B cell (primary cell): ENCODE measurements at places on chromosomes 13 and 19. TPM values are rescaled to one million over a fixed set of nuclear protein-coding genes. Genes with fewer than 3 reads are reported as not detected.

CEACAM4 gene
- not detected in 2 replicates for total RNA-seq

GRCh38 chr19:35107545-35107944 lies 8.1 kb upstream of the FXYD3 start:
- DNase-seq = no peak
- no peaks in the 10 kb centered on the region for H3K4me1 ChIP-seq
- H3K27me3 ChIP-seq = no peaks in the 10 kb centered on the region
- H3K36me3 ChIP-seq = no peaks in the 10 kb centered on the region

TMEM238 gene
- 4.3 and 4.7 TPM in 2 replicates for total RNA-seq

GRCh38 chr13:49806126-49806536 lies 13.6 kb upstream of the KPNA3 start:
- DNase-seq = no peak
- no peak overlapping the region for H3K4me3 ChIP-seq
- H3K27ac ChIP-seq = no peak overlapping the region
- no peaks in the 10 kb centered on the region for H3K27me3 ChIP-seq
- no peaks in the 10 kb centered on the region for H3K36me3 ChIP-seq
- H3K4me1 ChIP-seq = no peaks in the 10 kb centered on the region

DNA sequence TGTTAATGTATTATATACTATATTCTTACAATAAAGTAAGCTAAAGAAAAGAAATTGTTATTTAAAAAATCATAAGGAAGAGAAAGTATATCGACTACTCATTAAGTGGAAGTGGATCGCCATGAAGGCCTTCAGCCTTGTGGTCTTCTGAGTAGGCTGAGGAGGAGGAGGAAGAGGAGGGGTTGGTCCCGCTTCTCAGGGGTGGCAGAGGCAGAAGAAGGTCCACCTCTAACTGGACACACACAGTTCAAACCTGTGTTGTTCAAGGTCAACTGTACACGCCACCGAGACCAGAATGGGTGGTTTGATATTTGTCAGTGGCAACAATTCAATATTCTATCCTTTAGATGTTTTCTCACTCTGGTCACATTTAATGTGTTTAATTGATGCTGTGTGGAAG lies 67.2 kb downstream of the ALOX5AP start:
- H3K27ac ChIP-seq = no peak overlapping the region
- no peak for DNase-seq
- H3K27me3 ChIP-seq = no peaks in the 10 kb centered on the region
- no peak overlapping the region for H3K4me3 ChIP-seq

TMEM143 gene
- total RNA-seq = 30.0 and 34.5 TPM in 2 replicates

DNA sequence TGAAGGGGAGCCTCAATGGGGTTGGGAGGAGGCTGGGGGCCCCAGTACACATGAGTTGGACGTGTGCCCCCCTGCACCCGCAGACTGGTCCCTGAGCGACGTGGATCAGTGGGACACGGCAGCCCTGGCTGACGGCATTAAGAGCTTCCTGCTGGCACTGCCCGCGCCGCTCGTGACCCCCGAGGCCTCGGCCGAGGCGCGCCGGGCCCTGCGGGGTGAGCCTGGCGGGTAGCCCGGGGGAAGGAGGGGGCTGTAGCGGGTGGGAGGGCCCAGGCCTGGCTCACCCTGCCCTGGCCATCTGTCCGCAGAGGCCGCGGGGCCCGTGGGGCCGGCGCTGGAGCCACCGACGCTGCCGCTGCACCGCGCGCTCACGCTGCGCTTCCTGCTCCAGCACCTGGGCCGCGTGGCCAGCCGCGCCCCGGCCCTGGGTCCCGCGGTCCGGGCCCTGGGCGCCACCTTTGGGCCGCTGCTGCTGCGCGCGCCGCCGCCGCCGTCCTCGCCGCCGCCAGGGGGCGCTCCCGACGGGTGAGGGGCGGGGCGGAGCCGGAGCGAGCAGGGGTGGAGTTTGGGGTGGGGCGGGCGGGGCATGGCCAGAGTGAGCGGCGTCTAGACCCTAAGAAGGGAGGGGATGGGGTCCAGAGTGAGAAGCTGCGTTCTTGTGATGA lies 8.1 kb downstream of the PIK3R2 start:
- peaks cover 19% of the 10 kb centered on the region for H3K36me3 ChIP-seq
- DNase-seq = peak; percentile 90
- no peak overlapping the region for H3K27ac ChIP-seq
- H3K27me3 ChIP-seq = no peaks in the 10 kb centered on the region

CD22 gene
- total RNA-seq = 692 and 698 TPM in 2 replicates

DNA sequence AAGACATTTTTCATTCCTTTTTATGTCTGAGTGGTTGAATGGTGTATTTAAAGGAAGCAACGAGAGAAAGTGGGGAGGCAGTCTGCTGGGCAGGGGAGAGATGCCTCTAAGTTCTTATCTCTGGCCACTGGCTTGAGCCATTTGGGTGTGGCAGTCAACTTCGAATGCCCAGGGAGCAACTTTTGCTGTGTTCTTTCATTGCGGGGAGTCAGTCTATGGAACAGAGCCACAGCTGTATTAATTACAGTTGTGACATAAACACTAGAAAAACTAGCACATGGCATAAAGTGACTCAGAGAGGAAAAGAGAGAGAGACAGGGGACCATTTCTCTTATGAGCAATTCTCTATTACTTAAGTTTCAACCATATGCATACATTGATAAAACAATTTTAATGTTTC lies 40.4 kb upstream of the PDCD5 start:
- DNase-seq = no peak
- no peaks in the 10 kb centered on the region for H3K27me3 ChIP-seq
- no peak overlapping the region for H3K27ac ChIP-seq
- H3K4me3 ChIP-seq = no peak overlapping the region
- no peaks in the 10 kb centered on the region for H3K36me3 ChIP-seq
- H3K4me1 ChIP-seq = no peaks in the 10 kb centered on the region

DNA sequence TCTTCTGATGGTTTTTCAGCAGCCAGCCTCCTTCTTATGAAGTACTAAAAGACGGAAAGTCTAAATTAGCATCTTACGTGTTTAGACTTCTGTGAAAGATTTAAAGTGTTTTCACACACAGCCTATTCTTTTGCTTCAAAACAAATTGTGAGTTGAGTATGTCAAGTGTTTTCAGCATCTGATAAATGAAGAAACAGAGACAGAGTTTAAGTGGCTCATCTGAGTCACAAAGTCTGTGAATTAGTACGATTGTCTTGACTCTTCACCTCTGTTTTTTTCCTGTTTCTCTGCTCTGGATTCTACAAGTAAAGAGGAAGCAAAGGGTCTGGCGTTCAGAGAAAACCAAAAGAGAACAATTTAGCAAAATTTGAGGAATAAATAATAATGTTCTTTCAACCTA lies 116.4 kb downstream of the FRY start:
- H3K27me3 ChIP-seq = no peaks in the 10 kb centered on the region
- H3K4me3 ChIP-seq = no peak overlapping the region
- DNase-seq = no peak

- no peaks in the 10 kb centered on the region for H3K4me1 ChIP-seq
- H3K27ac ChIP-seq = no peak overlapping the region
- DNase-seq = no peak
- H3K27me3 ChIP-seq = no peaks in the 10 kb centered on the region
- no peak overlapping the region for H3K4me3 ChIP-seq
These were observed 880.6 kb upstream of the GPC6 start for GRCh38 chr13:92346046-92346445.

GRCh38 chr13:91955546-91956355 lies 557.3 kb downstream of the GPC5 start:
- no peaks in the 10 kb centered on the region for H3K27me3 ChIP-seq
- no peak overlapping the region for H3K4me3 ChIP-seq
- H3K4me1 ChIP-seq = no peaks in the 10 kb centered on the region
- H3K27ac ChIP-seq = no peak overlapping the region
- DNase-seq = peak; percentile 1

GRCh38 chr19:45901912-45902650 lies at the start of gene MYPOP:
MYPOP (minus strand) TSS chr19:45902613; CDS start chr19:45901773, 840 bp downstream.
- no peak for DNase-seq
- peaks cover 22% of the 10 kb centered on the region for H3K4me1 ChIP-seq
- peak within 1 kb of the TSS; percentile 70 for H3K27ac ChIP-seq
- no peaks in the 10 kb centered on the region for H3K27me3 ChIP-seq

- H3K4me3 ChIP-seq = no peak overlapping the region
- peaks cover 13% of the 10 kb centered on the region for H3K36me3 ChIP-seq
- no peaks in the 10 kb centered on the region for H3K27me3 ChIP-seq
- H3K27ac ChIP-seq = no peak overlapping the region
- DNase-seq = no peak
- peaks cover 16% of the 10 kb centered on the region for H3K4me1 ChIP-seq
These were observed 5.9 kb downstream of the ZNF792 start for GRCh38 chr19:34957830-34958751.

COMP gene
- 0.12 TPM in 1 of 2 replicates, not detected in the other for total RNA-seq

DNA sequence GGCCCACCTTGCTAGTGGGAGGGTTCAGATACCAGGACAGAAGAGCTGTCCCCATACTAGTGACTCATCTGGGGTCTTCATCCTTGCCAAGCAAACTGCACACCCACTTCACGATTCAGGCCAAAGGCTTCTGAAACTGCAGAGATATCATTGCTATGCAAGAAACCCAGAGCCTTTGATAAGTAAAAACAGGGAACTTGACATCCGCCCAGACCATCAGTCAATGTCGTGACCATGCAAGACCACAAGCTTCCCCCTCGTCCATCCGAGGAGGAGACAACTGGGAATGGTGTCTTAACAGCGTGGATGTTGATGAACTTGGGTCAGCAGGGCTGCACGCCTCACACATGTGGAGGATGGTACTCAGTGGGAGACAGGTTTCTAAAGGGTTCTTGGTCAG lies 58.0 kb downstream of the ABCC4 start:
- H3K4me1 ChIP-seq = peaks cover 10% of the 10 kb centered on the region
- DNase-seq = no peak
- no peaks in the 10 kb centered on the region for H3K27me3 ChIP-seq
- H3K27ac ChIP-seq = no peak overlapping the region
- H3K36me3 ChIP-seq = no peaks in the 10 kb centered on the region
- no peak overlapping the region for H3K4me3 ChIP-seq

GRCh38 chr13:95222733-95223018 lies 78.6 kb downstream of the ABCC4 start:
- no peaks in the 10 kb centered on the region for H3K36me3 ChIP-seq
- no peak overlapping the region for H3K27ac ChIP-seq
- DNase-seq = no peak
- H3K4me1 ChIP-seq = peaks cover 14% of the 10 kb centered on the region

- DNase-seq = no peak
- peaks cover 6% of the 10 kb centered on the region for H3K4me1 ChIP-seq
- H3K27ac ChIP-seq = no peak overlapping the region
- no peak overlapping the region for H3K4me3 ChIP-seq
These were observed 16.3 kb upstream of the GTF3A start for GRCh38 chr13:27408074-27408473.

- no peak overlapping the region for H3K4me3 ChIP-seq
- H3K36me3 ChIP-seq = peaks cover 3% of the 10 kb centered on the region
- peaks cover 4% of the 10 kb centered on the region for H3K4me1 ChIP-seq
- no peaks in the 10 kb centered on the region for H3K27me3 ChIP-seq
- no peak for DNase-seq
These were observed 45.3 kb downstream of the DHRS12 start for GRCh38 chr13:51758691-51759090.

PDX1 gene
- not detected in 2 replicates for total RNA-seq

- no peak for DNase-seq
- no peak overlapping the region for H3K27ac ChIP-seq
- no peak overlapping the region for H3K4me3 ChIP-seq
- H3K27me3 ChIP-seq = no peaks in the 10 kb centered on the region
These were observed 397.8 kb downstream of the FGF14 start for GRCh38 chr13:102003848-102004570.

RASGRP4 gene
- total RNA-seq = 0.20 TPM in 1 of 2 replicates, not detected in the other

GRCh38 chr13:109381546-109382180 lies 404.7 kb downstream of the IRS2 start:
- H3K4me1 ChIP-seq = no peaks in the 10 kb centered on the region
- no peaks in the 10 kb centered on the region for H3K36me3 ChIP-seq
- no peak for DNase-seq
- H3K27ac ChIP-seq = no peak overlapping the region

CYP2A7 gene
- not detected in 2 replicates for total RNA-seq

ZNF154 gene
- 40.4 and 42.8 TPM in 2 replicates for total RNA-seq

DNA sequence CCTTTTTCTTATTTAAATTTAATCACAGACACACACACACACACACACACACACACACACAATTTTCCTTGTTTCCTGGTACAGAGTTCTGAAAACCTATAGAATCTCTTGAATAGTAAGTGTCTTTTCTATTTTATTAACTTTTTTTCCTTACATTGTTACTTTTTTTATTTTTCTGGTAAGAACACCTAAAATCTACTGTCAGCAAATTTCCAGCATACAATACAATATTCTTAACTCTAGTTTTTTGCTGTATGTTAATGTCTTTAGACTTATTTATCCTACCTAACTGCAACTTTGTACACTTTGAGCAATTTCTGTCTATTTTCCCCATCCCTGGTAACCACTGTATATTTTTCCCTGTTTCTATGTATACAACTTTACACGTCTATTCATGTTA lies 1179.8 kb downstream of the SLITRK1 start:
- H3K4me3 ChIP-seq = no peak overlapping the region
- no peaks in the 10 kb centered on the region for H3K36me3 ChIP-seq
- DNase-seq = no peak
- no peak overlapping the region for H3K27ac ChIP-seq
- no peaks in the 10 kb centered on the region for H3K27me3 ChIP-seq
- no peaks in the 10 kb centered on the region for H3K4me1 ChIP-seq

DNA sequence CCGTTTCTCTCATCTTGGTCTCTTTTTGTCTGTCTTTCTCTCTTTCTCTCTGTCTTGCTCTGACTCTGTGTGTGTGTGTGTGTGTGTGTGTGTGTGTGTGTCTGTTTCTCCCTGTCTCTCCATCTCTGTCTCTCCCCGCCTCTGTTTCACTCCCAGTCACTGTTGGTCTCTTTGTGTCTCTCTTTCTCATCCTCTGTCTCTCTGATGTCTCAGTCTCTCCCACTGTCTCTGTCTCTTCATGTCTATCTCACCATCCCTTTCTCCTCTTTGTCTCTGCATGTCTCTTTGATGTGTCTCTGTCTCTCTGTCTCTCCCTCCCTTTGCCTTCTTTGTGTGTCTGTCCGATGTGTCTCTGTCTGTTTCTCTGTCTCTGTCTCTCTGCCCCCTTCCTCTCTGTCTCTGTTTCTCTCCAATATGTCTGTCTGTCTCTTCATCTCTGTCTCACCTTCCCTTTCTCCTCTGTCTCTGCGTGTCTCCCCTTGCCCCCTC lies 2.5 kb downstream of the NFIC start:
- no peaks in the 10 kb centered on the region for H3K27me3 ChIP-seq
- no peak overlapping the region for H3K4me3 ChIP-seq
- no peak for DNase-seq
- peaks cover 39% of the 10 kb centered on the region for H3K4me1 ChIP-seq

BLOC1S3 gene
- total RNA-seq = 21.1 and 31.8 TPM in 2 replicates

DNAAF3 gene
- not detected in 2 replicates for total RNA-seq
